ENCODE measurements at places on chromosomes 7 and 10.

- DNase-seq, result no peak
These were observed 20.0 kb downstream of the VSIR start for GRCh38 chr10:71753091-71753959.

- DNase-seq, result no peak
These were observed 544.4 kb downstream of the SH2D4B start for GRCh38 chr10:81081887-81082620.

DNA sequence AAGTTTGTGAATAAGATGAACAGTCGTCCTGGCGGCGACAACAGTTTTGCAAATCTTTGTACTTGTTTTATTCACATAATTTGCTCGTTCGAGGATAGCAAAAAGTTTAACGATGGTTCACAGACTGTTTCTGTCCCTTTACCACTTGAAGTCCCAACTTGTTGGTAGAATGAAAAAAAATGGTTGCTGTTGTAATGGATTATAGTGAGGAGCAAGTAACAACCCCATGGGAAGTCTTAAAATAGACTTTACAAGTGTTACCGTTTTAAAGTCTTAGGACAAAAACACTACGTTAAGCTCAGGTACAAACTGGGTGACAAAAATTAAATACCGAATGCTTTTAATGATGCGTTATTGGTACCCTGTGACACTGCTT, 589 bp downstream of the LSM8 start:
- DNase-seq, result peak; percentile 13

- DNase-seq, result no peak
These were observed 319.8 kb upstream of the PHYHIPL start for GRCh38 chr10:58856508-58857240.
